ENCODE measurements at places on chromosomes 13 and 19.

- no peak for DNase-seq
Measured at GRCh38 chr19:35213663-35214632, 14.6 kb downstream of the FAM187B start.

DNA sequence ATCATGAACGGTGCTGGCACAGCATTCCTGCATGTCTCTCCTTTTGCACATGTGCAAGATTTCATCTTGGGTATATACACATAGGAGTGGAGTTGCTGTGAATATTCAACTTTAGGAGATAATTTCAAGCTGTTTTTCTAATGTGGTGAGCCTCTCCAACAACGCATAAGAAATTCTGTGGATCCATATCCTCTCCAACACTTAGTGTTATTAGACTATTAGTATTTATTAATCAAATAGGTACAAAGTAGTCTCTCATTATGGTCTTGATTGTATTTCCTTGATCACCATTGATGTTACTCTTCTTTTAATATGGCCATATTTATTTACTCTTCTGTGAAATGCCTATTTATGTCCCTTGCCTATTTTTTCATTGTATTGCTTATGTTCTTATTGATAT lies 114.5 kb downstream of the URI1 start:
- no peak for DNase-seq

DNA sequence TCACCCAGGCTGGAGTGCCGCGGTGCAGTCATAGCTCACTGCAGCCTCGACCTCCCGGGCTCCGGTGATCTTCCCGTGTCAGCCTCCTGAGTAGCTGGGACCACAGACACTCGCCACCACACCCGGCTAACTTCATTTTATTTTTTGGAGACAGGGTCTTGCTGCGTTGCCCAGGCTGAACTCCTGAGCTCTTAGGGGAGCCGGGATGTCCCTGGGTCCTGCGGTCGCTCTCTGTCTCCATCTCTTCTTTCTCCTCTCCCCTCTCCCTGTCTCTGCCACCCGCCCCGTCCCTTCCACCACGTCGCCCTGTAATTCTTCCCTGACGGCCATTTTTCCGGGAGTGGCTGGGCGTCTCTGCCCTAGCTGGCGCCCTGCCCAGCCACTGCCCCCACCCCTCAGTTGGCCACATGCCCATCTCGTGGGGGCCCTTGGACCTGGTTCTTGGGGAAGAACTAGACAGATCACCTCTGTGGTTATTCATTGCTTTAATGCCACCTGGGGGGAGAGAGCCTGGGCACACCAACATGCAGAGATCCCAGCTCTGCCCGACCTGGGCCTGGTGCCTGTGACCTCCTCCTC lies 18.9 kb downstream of the ARID3A start:
- no peak for DNase-seq

DNA sequence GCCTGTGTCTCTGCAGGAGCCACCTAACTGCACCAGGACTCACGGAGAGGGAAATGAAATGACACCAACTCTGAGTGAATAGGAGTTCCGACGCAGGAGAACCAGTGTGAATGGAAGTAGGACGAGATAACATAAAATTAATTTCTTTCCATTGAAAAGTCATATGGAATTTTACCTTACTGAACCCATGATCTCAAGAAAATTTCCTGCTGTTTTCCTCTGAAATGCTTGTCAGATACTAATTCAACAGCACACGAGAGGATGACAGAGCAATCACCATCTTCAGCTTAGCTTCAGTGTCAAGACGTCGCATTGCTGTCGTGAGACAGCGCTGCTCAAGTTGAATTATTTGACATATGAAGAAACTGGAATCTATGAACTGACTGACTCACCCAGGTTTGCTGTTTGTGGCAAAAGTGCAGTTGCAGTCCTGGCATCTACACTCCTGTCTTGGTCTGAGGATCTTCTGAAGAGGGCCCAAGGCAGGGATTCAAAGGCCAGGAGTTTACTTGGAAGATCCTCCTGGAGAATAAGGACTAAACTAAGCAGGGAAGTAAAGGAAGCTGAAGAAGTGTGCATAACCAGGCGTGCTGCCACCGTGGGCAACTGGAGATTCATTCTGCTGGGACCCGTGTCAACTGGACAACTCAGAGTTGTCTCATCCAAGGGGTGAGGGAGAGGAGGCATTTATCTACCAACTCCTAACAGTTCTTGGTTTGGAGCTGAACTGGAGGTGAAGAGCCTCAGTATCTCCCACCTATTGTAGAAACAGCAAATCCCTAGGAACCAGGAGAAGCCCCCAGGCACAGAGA lies 214.4 kb upstream of the IRS2 start:
- no peak for DNase-seq

DNA sequence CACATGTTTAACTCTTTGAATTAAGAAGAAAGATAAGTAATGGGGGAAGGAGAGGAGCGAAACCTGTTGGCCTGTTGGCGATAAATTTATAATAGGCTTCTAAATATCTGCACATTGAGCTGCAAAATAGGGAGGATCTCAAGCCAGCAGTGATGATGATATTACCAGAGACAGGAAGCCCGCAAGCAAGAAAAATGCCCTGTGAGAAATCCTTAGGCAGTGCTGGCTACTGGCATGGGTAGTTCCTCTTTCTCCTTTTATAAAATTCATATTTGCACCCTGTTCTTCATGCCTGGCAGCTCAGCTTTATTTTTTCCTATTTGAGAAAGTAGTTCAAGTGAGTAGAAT lies 858 bp upstream of the USP12 start:
- DNase-seq: no peak

- no peak for DNase-seq
Measured at GRCh38 chr13:44413095-44413494, 39.5 kb downstream of the SERP2 start.

Measured in occipital lobe (tissue), 3 donors.